ENCODE measurements at places on chromosomes 16 and 17.

GRCh38 chr16:4019371-4019791 lies 96.9 kb downstream of the ADCY9 start:
- DNase-seq: peak; percentile 38

DNA sequence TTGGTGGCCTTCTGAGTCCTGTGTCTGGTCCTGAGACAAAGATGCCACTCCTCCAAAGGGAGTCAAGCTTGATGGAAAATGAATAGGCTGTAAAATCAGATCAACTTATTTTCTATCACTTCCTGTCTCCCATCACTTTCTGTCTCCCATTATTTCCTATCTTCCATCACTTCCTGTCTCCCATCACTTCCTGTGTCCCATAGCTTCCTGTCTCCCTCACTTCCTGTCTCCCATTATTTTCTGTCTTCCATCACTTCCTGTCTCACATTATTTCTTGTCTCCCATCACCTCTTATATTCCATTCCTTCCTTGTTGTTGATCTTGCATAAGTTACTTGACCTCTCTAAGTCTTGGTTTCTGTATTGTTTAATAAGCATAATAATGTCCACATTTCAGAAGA lies 418.5 kb upstream of the EEF2KMT start:
- DNase-seq: no peak

DNA sequence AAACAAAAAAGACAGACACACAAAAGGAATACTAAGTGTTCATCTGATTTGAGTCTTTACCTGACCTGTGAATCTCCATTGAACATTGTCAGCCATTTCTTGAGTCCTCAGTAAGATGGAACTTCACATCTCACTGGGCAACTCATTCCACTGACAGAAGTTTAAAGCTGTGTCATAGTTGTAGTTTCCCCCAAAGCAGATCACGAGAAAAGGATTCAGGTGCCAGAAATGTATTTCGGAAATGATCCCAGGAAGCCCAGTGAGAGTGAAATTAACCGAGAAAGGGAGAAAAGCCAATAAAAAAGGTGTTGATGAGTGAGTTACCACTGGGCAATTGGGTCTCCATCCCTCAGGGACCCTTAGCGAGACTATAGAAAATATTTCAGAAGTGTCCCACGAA lies 6.5 kb downstream of the CHD9 start:
- no peak for DNase-seq

- peak; percentile 27 for DNase-seq
These were observed 150.3 kb downstream of the ASIC2 start for GRCh38 chr17:33142705-33143299.

DNA sequence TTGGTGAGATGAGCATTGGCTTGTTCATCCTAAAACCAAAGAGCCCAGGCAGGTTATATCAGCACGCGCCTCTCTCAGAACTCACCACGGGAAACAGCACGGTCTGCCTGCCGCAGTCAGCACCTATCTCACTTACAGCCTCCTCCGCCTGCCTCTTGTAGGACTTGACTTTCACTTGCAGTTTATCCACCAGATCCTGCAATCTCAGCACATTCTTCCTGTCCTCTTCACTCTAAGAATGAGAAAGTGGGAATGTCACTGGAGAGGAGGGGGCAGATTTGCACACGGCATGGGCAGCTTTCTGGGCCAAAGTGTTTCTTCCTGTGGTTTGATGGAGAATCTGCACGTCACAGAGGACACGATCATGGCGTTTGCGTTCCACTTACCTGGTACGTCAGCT lies 27.4 kb downstream of the MYH3 start:
- DNase-seq: no peak

DNA sequence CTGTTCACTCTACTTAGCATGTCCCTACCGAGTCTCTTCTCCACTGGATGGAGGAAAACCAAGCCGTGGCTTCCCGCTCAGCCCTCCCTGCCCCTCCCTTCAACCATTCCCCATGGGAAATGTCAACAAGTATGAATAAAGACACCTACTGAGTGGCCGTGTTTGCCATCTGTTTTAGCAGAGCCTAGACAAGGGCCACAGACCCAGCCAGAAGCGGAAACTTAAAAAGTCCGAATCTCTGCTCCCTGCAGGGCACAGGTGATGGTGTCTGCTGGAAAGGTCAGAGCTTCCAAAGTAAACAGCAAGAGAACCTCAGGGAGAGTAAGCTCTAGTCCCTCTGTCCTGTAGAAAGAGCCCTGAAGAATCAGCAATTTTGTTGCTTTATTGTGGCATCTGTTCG lies 2.8 kb upstream of the LPCAT2 start:
- DNase-seq: no peak

- peak; percentile 38 for DNase-seq
These were observed 331.5 kb downstream of the CBLN1 start for GRCh38 chr16:48950184-48950583.

GRCh38 chr17:57588086-57588485 lies 157.0 kb downstream of the CCDC182 start:
- no peak for DNase-seq

GRCh38 chr17:17561408-17562145 lies 29.9 kb downstream of the PEMT start:
- no peak for DNase-seq

GRCh38 chr17:53119773-53120172 lies 703.0 kb upstream of the KIF2B start:
- no peak for DNase-seq

DNA sequence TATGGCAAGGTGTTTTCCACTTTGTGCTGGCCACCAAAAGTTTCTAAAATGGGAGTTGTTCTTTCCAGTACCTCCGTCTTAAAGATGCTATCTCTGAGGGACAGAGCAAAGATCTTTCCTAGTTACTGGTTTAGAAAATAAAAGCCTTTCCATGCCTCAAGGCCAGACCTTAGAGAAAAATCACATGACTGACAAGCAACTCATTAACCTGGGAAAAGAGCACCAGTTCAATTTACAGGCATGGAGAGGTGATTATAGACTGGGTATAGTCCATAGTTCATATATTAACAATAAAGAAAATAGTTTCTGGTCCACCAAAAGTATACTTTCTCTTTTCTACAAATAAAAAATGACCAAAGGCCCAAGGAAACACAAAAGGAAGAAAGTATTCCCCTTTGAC lies 230.7 kb downstream of the TOX3 start:
- no peak for DNase-seq
